ENCODE measurements at places on chromosomes 5 and 9.

DNA sequence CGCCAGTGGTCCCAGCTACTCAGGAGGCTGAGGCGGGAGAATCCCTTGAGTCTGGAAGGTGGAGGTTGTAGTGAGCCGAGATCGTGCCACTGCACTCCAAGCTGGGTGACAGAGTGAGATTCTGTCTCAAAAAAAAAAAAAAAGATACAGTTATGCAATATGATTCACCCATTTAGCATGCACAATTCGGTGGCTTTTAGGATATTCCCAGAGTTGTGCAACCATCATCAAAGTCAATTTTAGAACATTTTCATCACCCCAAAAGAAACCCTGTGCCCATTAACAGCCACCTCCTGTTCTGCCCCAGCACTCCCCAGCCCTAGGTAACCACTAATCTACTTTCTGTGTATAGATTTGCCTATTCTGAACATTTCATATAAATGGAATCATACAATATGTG is 4.3 kb upstream of the DHFR start:
- DNase-seq, result peak; percentile 79

GRCh38 chr5:27171761-27172261 is 133.4 kb upstream of the CDH9 start:
- no peak for DNase-seq

DNA sequence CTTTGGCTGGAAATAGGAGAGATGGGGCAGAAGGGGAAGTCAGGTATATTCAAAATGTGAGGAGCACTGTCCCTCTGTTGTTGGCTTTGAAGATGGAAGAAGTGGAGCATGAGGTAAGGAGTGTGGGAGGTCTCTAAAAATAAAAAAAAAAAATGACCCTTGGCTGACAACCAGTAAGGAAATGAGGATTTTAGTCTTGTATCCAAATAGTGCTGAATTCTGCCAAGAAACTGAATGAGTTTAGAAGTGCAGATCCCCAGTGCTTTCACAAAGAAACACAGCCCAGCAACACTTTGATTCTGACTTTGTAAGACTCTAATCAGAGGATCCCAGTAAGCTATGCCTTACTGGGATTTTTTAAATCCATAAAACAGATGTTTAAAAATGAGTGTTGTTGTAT is 367.9 kb downstream of the CYLC2 start:
- DNase-seq, result no peak

DNA sequence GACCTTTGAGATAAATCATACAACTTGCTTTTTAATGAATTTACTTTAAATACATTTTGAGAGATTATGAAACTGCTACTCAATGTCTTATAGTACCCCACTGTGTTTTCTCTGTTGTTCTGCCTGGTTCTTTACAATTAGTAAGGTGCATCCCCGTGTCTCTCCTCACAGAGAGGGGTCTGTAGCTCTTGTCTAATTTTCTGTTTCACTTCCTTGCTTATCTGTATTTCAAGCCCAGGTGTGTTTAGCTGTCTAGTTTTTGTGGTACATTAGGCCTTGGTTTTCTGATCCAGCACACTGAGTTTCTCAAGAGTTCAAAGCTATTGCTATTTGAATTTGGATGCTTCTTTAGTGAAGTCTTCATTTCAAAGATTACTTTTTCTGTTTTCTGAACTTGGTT is 105.1 kb downstream of the MAST4 start:
- no peak for DNase-seq

DNA sequence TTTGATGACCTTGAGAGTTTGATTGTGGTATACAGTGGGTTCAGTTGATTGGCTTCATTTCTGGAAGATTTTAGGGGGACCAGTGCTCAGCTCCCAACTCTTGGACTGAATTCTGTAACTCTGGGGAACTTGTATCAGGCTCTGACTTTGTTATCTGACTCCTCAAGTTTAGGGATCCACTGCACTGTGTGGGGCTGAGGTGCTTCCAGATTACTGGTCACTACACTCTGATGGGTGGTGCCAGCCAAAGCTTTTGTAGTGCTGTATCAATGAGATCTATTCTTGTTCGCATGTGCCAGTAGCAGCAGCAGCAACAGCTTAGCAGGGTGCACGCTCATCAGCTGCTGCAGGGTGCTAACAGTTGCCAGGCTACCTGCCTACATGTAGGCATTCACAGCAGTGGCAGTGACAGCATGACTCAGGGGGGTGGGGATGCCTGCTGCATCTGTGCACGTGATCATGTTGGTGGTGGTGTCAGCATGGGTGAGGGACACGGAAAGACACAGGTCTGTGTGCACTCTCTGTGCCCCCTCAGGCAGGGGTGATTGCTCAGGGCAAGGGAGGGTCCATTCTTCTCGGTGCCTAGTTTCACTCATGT is 438.8 kb upstream of the SEMA6A start:
- DNase-seq, result no peak

- DNase-seq, result no peak
Observed at GRCh38 chr5:164728733-164729132, 1223.3 kb downstream of the MAT2B start.

GRCh38 chr5:119321569-119322311 is 34.1 kb upstream of the TNFAIP8 start:
- no peak for DNase-seq

GRCh38 chr5:149937610-149938009 is 7.0 kb downstream of the PDE6A start:
- DNase-seq, result peak; percentile 42

GRCh38 chr5:96927008-96927407 is 8.9 kb upstream of the LNPEP start:
- peak; percentile 64 for DNase-seq

GRCh38 chr9:22308177-22308576 is 138.4 kb upstream of the DMRTA1 start:
- DNase-seq, result no peak

DNA sequence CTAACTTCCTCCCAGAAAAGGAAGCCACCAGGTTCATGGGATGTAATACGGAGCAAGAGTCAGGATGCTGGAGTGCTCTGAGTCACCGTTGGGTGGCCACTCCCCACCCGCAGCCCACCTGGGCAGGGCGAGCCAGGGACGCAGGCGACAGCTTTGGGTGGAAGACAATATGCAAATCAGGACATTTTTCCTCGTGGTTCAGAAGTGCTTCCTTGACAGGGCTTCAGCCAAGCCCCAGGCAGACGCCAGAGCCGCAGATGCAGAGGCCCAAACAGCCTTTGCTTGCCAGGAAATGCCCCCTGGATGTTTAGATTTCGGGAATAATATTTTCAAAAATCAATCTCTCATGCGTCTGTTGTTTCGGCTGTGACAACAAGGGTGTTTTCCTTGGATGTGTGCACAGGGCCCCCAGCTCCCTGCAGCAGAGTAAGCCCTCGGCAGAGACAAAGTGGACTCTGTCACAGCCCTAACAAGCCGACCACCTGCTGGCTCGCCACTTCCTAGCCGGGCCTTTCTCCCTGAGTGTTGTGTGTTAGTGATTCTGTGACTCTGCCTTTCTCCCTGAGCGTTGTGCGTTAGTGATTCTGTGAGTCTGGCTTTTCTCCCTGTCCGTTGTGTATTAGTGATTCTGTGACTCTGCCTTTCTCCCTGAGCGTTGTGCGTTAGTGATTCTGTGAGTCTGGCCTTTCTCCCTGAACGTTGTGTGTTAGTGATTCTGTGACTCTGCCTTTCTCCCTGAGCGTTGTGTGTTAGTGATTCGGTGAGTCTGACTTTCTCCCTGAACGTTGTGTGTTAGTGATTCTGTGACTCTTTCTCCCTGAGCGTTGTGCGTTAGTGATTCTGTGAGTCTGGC is 11.8 kb upstream of the SLC9A3 start:
- DNase-seq, result no peak

- no peak for DNase-seq
Observed at GRCh38 chr9:126695701-126696400, 82.1 kb downstream of the LMX1B start.

GRCh38 chr5:343461-344401 is 22.2 kb downstream of the AHRR start:
- DNase-seq, result peak; percentile 52

- no peak for DNase-seq
Observed at GRCh38 chr9:101333926-101334702, 50.7 kb downstream of the BAAT start.

DNA sequence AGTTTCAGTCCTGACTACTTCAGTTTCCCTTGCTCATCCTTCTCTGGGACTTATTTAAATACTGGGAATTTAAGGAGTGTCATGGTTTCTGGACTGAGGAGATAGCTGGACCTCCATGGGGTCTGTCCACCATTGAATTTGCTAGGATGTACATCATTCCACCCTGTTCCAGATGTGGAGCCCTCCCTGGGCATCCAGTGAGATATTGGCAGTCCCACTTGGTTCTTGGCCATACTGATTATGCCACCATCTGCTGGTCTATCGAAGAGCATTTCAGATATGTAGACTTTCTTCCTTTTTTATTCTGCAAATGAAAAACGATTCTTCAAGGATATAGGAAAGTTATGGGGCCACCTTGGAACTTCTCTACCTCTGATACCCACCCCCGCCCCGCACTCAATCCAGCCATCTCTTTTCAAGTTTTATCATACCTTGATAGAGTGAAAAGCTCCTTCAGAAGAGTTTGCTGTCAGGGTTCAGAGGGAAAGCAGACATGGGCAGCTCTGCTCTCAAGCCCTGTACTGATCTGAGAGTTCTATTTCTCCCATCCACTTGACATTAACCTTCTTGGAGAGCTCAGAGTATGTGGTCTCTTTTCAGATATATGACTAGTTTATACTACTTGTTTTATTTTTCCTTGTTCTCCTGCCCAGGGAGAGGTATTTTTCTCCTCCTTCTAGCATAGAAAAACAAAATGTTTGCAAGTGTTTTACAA is 490.7 kb upstream of the SGCD start:
- no peak for DNase-seq

- no peak for DNase-seq
Observed at GRCh38 chr5:109788596-109788995, 98.9 kb downstream of the MAN2A1 start.

GRCh38 chr5:103452666-103453065 is 109.9 kb downstream of the NUDT12 start:
- peak; percentile 76 for DNase-seq

DNA sequence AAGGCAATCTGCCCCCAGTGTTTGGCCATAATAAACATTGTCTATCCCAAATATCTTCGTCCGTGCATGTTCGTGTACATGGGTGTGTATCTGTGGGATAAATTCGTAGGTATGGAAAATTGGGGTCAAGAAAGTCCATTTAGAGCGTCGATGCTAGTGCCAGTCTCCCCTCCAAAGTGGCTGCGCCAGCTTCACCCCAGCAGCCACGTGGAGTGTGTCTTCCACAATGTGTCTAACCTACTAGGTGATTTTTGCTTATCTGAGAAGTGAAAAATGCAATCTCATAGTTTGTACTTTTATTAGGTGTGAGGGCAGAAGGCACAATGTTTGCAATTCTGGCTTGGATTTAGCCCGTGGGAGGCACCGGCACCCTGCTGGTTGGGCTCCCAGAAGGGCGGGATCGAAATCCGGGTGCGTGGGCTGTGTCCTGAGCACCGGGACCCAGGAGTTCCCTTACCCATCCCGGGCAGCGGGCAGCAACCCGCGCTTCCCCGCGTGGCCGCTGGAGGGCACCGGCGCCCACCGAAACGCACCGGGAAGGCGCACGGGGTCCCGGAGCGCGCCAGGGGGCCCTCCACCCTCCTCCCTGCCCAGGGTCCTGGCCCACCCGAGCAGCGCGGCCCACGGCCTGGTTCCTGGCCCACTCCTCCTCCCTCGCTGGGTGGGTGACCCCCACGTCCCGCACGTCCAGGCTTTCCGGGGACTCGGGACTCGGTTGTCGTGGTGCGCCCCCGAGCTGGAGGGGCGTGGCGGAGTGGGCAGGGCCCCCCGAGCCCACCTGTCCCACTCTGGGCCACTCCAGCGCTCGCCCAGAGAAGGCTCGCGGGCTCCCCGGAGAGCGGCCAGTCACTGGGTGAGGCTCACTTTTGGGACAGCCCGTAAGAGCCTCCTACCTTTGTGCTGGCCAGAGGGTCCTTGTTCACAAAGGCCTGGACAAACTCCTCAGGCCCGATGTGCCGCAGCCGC is 55.4 kb upstream of the RNF130 start:
- DNase-seq, result peak; percentile 19

DNA sequence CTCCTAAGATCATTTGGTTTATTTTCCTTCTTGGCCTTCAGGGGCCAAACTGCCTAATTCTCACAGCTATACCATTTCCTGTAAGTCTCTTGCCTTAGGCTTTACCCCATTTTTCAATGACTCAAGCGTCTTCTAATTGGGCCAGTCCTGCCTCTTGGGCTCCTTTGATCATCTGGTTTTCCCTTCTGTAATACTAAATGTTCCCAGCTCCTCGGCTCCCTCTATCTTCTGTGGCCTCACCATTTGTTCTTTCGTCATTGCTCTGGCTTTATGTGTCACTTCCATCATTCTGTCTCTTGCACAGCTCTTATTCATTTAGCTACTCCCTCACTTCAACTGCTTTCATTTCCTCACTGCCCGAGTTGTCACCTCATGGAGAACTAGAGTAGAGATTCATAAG is 14.5 kb upstream of the SPINK7 start:
- DNase-seq, result no peak

- DNase-seq, result no peak
Observed at GRCh38 chr9:27467486-27467885, 56.6 kb upstream of the IFNK start.

- DNase-seq, result peak; percentile 26
Observed at GRCh38 chr9:4102078-4102477, 197.8 kb downstream of the GLIS3 start.

- DNase-seq, result no peak
Observed at GRCh38 chr9:94802251-94802650, 75.8 kb downstream of the AOPEP start.

DNA sequence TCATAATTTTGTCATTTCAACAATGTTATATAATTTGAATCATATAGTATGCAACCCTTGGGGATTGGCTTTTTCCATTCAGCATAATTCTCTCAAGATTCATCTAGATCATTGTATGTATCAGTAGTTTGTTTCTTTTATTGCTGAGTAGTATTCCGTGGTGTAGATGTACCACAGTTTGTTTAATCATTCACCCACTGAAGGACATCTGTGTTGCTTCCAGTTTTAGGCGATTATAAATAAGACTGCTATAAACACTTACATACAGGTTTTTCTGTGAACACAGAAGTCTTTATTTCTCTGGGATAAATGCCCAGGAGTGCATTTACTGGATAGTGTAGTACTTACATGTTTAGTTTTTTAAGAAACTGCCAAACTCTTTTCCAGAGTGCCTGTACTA is 374.1 kb downstream of the DEPDC1B start:
- no peak for DNase-seq

GRCh38 chr9:99746406-99746805 is 75.3 kb upstream of the NR4A3 start:
- no peak for DNase-seq

DNA sequence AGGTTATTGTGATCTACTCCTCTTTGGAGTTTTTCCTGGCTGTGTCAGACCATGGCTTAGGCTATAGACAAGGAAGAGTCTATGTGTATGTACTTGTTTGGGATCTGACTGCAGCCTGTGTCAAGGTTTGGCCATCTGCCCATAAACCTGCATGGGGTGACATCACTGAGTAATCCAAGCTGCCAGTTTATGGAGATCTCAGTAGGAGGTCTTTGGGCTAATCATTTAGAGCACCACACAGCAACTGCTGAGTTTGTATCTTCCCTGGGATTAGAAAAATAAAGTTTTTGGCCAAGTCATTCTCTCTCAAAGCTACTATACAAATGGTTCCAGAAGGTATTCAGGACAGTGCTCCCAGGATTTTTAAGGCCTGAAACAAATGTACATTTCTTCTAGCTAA is 65.5 kb upstream of the HSPB3 start:
- peak; percentile 67 for DNase-seq

GRCh38 chr9:70228611-70229010 is 30.2 kb upstream of the SMC5 start:
- no peak for DNase-seq

All from cardiac fibroblast (primary cell).